GM10248 (cell line): ENCODE measurements at places on chromosomes 13 and 19.

DNA sequence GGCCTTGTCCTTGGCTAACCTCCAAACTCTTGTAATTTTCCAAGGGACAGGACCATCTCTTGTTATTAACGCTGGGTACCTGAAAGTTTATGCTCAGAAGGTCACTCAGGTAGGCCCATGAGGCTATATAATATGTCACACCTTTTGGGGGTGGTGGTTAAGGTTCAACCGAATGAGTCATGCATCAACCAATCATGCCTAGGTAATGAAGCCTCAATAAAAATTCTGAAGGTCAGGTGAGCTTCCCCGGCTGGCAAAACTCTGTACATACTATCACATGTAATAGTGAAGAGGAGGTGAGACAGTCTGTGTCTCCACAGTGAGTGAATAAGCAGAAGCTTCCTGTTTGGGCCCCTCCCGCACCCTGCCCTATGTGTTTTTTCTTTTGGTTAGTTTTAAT lies 424.9 kb downstream of the PCDH17 start:
- DNase-seq = no peak

DNA sequence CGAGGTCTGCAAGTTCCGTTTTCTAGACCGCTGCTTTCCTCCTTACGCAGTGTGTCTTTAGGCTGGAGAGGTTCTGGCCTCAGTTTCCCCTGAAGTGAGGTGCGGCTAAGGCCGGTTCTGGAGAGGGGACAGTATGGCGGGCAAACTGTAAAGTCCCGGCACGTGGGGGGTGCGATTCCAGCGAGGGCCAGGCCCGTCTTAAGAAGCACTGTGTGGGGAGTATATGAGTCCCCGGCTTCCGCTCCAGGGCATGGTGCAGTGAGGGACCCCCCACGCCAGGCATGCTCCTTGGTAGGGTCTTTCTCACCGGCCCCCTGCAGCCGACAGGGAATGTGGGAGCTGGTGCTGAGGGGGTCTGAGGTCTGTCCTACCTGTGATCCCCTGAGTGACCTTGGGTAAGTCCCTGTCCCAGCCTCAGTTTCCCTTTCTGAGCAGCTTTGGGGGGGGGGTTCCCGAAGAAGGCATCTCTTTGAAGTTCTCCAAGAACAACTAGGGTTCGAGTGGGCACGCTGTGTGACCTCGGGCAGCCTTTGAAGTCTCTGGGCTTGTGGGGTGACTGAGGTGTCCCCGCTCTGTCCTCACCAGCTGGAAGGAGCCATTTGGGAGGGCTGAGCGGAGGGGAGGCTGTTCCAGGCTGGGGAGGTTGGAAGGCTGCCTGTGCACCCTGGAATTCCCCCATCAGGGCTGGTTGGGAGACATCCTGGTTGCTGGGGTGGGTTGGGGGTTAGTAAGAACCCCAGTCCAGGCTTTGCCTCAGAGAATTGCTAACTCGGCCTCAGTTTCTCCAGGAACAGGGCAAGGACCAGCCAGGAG lies 1.5 kb downstream of the NFIC start:
- no peak for DNase-seq

DNA sequence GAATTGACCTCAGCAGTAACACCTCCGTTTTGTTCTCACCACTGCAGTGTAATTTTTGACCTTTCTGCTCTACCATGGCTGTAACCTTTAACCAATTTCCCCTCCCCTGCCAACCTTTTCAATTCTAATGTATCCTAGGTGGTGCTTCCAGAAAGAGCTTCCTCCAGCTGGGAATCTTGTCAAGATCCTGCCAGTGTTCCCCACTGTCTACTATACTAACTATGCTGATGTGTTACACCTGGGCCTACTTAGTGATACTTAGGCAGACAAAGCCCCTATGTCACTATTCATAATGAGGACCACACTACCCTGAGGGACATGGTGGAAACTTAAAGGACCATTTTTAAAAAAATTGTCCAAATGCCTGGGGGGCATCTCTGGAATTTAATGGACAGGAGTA lies 41.0 kb downstream of the MBNL2 start:
- DNase-seq = no peak

GRCh38 chr13:114272977-114273376 lies 8.4 kb upstream of the UPF3A start:
- no peak for DNase-seq

DNA sequence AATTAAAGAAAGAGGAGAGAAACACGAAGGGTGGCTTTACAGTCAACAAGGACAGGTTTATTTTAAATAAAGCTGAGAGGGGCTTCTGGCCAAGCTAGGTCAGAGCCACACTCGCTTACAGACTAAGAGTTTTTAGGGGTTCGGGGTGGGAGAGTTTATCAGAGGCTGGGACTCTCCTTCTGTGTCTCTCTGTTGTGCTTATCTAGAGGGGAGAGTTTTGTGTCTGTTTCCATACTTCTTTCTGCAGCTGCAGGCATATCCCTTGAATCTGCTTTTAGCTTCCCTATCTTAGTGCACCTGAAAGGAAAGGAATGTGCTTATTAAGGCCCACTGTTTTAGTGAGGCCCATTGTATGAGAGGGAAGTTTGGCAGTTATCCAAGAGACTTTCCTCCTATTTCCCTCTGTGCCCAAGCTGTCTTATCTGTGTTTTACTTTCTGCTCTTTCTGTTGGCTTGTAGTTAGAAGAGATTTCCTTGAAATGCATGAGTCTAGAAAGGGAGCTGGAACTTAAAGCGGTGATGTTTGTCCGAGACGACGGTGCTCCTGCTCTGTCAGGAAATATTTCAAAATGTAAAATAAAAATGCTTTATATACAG lies 275.3 kb downstream of the KCTD12 start:
- no peak for DNase-seq

GRCh38 chr13:59691501-59692066 lies 472.1 kb downstream of the DIAPH3 start:
- DNase-seq = no peak

- DNase-seq = no peak
Observed at GRCh38 chr19:48756686-48757085, 1.4 kb downstream of the FGF21 start.

DNA sequence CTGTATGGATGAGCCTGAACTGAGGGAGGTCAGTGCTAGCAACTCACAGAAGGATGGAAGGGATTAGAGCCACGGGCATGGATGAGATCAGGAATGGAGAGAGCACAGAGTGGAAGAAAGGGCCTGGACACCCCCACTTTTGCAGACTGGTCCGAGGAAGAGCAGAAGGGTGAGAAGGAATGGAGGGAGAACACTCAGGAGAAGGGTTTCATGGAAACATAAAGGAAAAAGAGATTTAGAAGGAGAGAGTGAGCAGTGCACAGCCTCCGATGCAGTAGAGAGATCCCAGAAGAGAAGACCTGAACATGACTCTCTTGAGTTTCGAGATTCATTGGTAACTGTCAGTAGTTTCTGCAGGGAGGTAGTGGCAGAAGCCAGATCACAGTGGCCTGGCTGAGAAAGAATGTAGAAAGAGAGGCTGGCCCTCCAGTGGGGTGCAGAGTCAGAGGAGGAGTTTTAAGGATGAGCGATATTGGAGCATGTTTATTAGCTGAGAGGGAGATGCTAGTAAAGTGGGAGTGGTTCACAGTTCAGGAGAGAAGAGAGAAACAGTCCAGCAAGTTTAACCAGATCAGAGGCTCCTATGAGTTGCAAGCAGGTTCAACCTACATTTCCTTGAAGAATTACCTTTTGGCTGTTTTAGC lies 108.9 kb downstream of the ZAR1L start:
- DNase-seq = no peak

- DNase-seq = no peak
Observed at GRCh38 chr13:36915896-36916640, 4.0 kb downstream of the SMAD9 start.

DNA sequence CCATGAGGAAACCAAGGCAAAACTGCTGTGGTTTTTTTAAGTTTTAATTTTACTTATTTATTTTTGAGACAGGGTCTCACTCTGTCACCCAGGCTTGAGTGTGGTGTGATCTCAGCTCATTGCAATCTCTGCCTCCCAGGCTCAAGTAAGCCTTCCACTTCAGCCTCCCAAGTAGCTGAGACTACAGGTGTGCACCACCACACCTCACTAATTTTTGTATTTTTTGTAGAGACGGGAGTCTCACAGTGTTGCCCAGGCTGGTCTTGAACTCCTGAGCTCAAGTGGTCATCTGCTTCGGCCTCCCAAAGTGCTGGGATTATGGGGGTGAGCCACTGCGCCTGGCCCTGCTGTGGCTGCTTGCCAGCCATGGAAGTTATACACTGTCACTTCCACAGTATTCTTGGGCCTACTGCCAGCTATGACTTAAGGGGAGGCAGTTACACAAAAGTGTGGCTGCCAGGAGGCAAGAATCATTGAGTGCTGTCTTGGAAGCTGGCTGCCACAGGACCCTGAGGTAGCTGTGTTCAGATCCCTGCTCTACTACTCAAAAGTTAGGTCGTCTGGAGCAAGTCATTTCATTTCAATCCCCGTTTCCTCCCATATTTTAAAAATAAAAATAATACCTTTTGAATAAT lies 12.7 kb downstream of the FARP1 start:
- DNase-seq = no peak

DNA sequence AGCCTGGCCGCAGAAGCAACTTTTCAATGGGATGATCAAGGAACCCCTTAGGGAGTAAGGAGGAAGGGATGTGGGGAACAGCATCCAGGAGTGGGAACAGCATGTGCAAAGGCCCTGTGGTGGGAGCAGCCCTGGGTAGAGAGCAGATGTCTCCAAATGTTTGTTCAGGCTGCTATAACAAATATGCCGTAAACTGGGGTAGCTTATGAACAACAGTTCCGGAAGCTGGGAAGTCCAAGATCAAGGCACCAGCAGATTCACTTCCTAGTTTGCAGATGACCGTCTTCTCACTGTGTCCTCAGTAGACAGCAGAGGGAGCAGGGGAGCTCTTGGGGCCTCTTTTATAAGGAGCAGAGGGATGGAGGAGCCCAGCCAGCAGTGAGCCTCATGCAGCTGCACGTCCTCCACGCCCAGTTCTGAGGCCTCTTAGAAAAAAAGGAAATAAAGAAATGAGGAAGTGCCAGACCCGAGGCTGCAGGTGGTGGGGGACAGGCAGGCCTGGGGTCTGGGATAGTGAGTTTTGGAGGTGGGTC lies 4.2 kb upstream of the LRRC25 start:
- DNase-seq = peak; percentile 69
